ENCODE measurements at places on chromosomes 3 and 15.

- DNase-seq = no peak
These were observed 109.8 kb upstream of the RASGRP1 start for GRCh38 chr15:38674448-38674847.

- DNase-seq = no peak
These were observed 242.0 kb upstream of the GOLGA6L4 start for GRCh38 chr15:83993591-83993990.

DNA sequence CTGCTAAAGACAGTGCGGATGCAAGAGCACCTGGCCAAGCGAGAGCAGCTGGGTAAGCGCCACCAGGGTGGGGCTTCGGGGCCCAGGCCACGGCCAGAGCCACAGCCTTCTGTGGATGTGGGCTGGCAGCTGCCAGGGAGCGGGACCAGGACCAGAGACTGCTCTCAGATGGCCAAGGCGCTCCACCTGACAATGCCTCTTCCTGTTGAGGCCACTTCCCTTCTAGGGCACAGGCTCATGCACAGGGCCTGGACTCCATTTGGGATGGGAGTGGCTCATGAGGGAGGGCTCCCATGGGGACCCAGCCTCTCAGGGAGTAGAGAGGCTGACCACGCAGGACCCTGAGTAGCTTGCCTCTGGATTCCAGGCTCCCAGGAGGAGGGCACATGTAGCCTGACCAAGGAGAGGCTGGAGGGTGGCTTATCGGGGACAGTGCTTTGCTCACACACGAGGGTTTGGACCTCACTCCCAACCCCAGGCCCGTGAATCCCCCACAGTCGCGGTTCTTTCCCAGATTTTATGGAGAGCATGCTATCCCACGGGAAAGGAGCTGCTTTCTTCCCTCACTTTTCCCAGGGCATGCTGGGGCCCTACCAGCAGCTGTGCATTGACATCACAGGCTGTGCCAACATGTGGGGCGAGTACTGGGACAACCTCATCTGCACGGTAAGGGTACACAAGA, 25.1 kb downstream of the ACAA1 start:
- DNase-seq = no peak

GRCh38 chr15:80182611-80183261, 29.9 kb downstream of the FAH start:
- no peak for DNase-seq

GRCh38 chr3:148790851-148791735, 36.5 kb upstream of the CPB1 start:
- DNase-seq = no peak

GRCh38 chr3:160052385-160053047, 63.9 kb downstream of the IL12A start:
- no peak for DNase-seq

- DNase-seq = no peak
These were observed 58.6 kb downstream of the PRICKLE2 start for GRCh38 chr3:64166584-64167162.

GRCh38 chr3:22947851-22948250, 255.3 kb upstream of the UBE2E2 start:
- DNase-seq = no peak

DNA sequence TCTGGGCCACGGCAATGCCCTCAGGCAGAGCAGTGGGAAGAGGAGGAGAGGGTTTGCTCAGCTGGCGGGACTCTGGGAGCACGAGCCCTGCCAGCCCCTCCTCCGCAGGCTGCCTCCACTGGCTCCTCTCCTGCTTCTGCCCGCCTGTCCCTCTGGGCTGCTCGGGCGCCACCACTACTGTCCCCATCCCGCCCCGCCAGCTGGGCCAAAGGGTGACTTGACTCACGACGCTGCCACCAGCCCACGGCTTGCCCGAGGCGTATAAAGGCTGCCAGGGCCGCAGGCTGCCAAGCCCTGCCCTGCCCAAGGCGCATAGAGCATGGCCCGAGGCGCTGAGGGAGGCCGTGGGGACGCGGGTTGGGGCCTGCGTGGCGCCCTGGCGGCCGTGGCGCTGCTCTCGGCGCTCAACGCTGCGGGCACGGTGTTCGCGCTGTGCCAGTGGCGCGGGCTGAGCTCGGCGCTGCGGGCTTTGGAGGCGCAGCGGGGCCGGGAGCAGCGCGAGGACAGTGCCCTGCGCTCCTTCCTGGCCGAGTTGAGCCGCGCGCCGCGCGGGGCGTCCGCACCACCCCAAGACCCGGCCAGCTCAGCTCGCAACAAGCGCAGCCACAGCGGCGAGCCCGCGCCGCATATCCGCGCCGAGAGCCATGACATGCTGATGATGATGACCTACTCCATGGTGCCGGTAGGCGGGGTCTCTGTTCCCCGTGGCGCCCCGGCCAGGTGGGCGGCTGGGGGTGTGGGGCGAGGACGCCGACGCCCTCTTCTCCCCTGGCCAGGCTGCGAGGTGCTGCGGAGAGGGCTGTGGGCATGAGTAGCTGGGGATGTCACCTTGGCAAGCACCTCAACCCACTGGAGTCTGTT, at the start of gene GLDN:
Gene GLDN, plus strand, starts transcription at position 290 of the 861 bp plus-strand sequence. Its CDS starts 30 bp downstream, at position 320.
- DNase-seq = no peak

- DNase-seq = no peak
These were observed 37.7 kb downstream of the ALDH1L1 start for GRCh38 chr3:126142652-126143051.

DNA sequence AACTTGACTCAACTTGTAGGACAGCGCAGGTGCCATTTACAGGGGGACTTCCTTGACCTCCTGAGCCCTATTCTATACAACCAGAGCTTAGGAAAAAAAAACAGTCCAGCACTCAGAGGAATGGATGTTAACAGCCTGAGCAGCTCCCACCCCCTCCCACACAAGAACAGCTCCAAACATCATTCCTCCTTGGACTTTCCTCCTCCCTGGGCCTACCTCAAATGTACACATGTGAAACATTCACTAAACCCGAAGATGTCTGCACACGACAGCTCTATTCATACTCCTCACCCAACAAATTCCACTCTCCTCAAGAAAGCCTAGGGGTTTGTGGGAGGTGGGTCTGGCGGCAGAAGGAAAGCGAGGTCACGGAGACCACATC, 503 bp upstream of the ATRIP start:
- DNase-seq = no peak

DNA sequence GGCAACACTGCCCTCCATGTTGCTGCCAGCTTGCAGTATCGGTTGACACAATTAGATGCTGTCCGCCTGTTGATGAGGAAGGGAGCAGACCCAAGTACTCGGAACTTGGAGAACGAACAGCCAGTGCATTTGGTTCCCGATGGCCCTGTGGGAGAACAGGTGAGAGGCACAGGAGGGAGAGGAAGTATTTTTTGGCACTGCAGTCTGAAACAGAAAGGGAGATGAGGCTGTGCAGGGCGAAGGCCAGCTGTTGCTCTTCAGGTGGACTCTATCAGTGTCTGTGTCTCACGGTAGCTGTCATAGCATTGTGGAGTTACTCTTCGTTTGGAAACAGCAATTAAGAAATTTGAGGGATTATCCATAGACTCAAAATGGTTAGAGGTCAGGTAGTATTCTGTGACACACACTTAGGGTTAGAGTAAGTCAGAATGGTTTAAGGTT, 8.0 kb downstream of the NFKBIZ start:
- no peak for DNase-seq

GRCh38 chr3:173660645-173661299, 263.2 kb downstream of the NLGN1 start:
- no peak for DNase-seq

DNA sequence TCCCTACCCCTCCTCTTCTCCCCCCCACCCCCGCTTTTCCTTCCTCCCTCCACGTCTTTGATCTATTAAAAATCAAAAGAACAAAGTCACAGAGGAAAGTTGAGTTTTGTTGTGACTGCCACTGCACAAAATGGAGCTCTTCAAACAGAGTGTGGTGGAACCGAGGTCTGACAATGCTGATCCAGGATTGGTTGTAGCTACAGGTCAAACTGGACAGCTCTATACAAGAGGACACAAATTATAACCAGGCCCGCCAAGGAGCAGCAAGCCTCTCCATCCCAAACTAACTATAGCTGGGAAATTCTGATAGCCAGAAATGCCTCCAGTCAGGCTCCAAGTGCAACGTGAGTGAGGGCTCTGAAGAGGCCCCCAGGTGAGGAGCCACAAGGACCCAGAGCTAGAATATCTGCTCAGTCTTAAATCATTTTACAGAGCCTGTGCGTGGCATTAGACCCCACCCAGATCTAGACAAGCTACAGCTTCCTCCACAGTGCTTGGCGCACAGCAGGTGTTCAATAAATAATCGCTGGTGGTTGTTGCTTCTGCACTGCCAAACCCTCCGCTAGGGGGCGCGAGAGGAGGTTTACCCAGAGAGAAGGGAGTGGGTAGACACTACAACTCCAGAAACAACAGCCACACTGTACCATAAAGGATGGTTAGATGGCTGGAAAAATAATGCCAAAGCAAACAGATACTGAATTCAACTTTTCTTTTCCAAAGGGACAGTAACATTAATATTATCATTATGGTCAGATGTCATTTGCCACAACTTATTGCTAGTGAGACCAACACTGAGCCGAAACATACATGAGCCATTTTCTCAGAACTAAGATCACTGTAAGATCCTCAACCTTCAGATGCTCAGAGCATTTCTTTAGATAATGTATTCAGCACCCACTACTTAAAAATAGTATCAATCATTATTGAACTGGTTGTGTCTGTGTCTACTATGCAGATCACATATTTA, 44.6 kb downstream of the ZIC4 start:
- DNase-seq = peak; percentile 17

Data from activated CD4-positive, alpha-beta T cell treated with anti-CD3 and anti-CD28 coated beads for 24 hours (primary cell).